ENCODE measurements at places on chromosomes 1 and 21. TPM values are rescaled to one million over a fixed set of nuclear protein-coding genes. Genes with fewer than 3 reads are reported as not detected.
A peak's percentile ranks its signal among the peaks of the same experiment; 100 is the strongest.

Gene TAS1R1
- total RNA-seq = not detected

Gene KLHDC9
- 9.9 TPM for total RNA-seq

GRCh38 chr21:39111931-39112550, 71.2 kb downstream of the PSMG1 start:
- no peak overlapping the region for H3K27ac ChIP-seq
- no peaks in the 10 kb centered on the region for H3K27me3 ChIP-seq
- DNase-seq = no peak

Gene GPR3
- total RNA-seq = not detected

- peak; percentile 78 for DNase-seq
- H3K27me3 ChIP-seq = peaks cover 8% of the 10 kb centered on the region
- no peak overlapping the region for H3K27ac ChIP-seq
- peaks cover 12% of the 10 kb centered on the region for H3K4me1 ChIP-seq
These were observed 15.6 kb downstream of the RD3 start for GRCh38 chr1:211476200-211476849.

Gene FAM151A
- total RNA-seq = not detected
